ENCODE measurements at places on chromosomes 4 and X.

DNA sequence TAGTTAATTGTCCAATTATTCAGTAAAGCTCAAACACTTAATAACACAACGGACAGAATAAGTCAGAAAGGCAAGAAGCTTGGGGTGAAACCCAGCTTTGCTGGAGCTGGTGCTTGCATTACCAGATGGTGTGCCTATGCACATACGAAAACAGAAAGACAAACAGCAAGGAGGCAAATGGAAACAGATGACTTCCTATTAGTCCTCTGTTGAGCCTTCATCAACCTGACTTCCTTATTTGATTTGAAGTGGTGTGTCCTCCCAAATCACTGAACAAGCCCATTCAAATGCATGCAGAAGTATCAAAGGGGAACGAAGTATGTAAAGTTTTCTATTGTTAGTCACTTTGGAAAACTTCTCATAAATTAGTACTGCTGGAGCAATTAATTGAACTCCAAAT lies 166.2 kb downstream of the ATP10D start:
- no peak for DNase-seq

DNA sequence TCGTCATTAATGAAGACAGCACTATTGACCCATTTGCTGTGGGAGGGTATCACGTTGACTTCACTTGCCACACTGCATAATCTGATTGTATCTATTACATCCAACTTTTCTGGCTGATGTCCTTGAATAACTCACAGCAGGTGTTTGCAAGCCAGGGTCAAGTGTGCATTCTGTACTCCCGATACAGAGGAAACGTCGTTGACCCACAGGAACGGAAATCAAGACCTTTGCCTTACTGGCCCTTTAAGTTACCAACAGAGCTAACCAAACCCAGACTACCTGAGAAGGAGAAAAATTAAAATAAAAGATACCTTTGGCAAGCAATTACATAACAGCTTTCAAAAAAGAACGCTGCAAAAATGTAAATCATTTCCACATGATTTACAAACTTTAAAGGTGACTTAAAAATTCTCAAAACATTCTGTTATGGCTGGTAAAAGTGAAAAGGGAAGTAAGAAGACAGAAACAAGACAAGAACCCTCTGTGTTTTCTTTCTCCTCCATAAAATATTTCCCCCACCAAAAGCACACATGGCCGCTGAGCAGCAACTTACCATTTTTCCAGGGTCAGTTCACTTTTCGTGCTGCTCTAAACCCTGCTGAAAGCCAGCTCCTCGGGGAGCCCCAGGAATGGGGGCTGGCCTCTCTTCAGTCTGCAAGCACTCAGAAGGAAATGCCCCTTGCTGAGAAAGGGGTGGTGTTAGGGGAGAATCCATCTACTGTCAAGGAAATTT lies 6.5 kb upstream of the SHISA3 start:
- no peak for DNase-seq

DNA sequence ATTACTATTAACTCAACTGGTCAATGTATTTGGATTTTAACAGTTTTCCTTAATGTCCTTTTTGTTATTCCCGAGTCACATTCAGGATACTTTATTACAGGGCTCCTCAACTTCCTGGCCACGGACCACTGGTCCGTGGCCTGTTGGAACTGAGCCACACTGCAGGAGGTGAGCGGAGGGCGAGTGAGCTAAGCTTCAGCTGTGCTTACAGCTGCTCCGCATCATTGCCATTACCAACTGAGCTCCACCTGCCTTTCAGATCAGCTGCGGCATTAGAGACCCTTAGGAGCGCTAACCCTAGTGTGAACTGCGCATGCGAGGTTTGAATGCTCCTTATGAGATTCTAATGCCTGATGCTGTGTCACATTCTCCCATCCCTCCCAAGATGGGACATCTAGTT lies 591.7 kb downstream of the CCSER1 start:
- DNase-seq, result no peak

GRCh38 chr4:2079926-2080325 lies 20.8 kb downstream of the NAT8L start:
- DNase-seq, result no peak

DNA sequence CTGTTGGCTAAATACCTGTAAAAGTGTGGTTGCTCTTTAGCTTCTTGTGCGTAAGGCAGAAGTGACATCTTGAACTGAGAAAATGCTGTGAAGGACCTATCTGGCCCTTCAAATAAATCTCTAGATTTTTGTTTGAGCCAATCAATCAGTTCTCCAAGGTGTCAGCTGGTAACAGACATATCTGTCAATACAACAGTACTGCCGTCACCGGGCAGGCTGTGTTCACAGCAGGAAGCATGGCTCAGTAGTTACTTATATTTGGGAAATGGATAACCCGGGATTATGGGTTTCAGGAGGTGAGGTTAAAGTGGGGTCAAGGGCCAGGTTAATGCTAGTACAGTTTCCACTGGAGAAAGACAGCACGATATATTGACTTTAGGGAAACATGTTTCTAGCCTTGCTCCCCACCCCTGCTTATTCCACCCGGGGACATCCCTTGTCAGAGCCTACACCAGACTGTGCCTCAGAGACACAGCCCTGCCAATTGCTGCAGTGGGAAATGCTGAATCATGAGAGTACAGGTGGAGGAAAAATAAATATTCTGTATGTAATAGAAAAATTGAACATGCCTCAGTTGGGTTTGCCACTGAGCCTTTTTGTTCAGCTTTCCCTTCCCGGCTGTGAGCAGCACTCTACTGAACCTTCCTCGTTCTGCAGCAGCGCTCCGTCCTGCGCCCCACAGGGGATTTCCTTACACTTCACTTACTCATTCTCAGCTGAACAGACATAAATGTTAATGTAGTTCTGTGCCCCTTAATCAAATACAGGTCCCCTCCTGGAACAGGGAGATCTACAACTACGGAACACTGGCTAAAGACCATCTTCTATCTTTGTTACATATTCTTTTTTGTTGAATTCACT lies 121.1 kb downstream of the MGST2 start:
- DNase-seq, result no peak

DNA sequence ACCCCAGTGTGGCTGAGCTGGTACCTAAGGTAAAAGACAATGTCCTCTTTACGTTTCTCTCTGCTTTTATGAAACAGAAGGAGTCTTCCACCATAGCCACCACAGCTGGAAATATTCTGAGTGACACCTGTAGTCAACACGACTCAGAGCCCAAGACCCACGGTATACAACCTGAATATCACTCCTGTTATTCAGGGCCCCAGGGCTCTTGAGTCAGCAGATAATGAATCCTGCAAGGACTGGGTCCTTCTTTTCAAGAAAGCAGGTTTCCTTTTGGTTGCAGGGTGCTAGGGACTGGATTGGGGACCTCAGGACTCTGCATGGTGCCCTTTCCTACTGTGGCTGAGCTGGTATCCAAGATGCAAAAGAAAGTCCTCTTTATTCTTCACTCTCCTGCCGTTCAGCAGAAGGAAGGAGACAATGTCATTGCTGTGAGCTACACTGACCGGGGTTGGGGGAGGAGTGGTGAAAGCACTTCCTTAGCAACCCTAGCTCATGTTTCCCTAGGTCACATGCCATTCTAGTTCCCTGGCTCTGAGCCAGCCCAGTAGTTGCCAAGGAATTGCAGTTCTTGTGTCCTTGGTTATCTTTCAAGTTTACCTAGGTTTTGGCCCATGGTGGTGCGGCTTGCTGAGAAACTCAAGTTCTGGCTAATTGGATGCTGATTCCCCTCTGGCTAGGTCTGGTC lies 23.7 kb upstream of the UNC5C start:
- no peak for DNase-seq

DNA sequence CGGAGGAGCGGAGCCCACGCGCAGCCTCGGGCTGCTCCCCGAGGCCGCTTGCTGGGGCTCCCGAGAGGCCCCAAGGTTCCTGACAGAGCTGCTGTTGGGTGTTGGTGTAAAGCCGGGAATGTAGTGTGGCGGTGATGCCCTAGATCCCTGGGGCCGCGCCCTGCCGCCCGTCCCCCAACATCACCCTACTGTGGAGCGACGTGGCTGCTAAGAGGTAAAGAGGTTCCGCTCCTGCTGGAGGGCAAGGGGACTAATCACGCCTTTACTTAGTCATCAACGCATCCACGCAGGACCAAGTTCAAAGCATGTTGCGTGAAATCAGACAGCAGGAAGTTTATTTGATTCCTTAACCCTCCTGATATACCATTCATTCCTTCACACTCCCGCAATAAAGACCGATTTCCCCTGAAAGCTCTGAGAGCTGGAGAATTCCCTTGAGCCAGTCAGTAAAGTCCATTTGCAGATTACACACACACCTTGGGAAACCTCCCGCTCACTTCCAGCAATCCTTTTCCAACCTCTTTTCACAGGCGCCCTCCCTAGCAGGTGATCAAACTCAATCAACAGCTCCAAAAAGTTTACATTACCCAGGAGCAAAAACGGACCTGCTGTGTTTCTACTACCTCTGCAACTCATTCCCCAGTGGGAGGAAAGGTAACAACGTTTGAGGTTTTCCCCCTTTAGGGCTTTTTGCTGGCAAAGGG lies 579 bp upstream of the GABRA2 start:
- no peak for DNase-seq

- no peak for DNase-seq
Observed at GRCh38 chr4:74873545-74874301, 59.2 kb upstream of the PARM1 start.

DNA sequence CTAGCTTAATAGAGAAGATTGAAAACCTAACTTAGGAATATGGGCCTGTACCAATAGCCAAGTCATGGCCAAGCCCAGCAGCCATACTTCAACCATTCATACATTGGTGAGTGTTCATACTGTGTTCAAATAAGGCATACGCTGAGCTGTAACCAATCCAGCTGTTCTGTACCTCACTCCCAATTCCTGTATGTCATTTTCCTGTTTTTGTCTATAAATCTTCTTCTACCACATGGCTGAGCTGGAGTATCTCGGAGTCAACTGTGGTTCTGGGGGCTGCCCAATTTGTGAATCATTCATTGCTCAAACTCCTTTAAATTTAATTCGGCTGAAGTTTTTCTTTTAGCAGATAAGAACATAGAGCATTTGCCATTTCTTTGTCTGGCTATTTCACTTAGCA lies 195.3 kb upstream of the ANKRD50 start:
- no peak for DNase-seq

DNA sequence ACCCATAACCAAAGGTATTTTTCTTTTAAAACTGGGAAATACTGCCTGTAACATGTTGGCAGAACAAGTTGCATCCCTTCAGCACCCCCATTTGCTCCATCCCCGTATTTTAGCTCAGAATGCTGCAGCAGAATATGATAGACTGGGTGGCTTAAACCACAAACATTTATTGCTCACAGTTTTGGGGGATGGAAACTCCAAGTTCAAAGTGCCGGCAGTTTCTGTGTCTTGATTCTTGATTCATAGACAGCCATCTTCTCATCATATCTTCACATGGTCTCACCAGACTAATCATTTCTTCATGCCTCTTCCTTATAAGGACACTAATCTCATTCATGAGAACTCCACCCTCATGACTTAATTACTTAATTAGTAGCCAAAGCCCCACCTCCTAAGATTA lies 10.5 kb upstream of the INPP4B start:
- DNase-seq, result no peak

- no peak for DNase-seq
Observed at GRCh38 chrX:9471571-9471985, 6.7 kb downstream of the TBL1X start.

GRCh38 chr4:35464964-35465528 lies 779.3 kb downstream of the ARAP2 start:
- no peak for DNase-seq

DNA sequence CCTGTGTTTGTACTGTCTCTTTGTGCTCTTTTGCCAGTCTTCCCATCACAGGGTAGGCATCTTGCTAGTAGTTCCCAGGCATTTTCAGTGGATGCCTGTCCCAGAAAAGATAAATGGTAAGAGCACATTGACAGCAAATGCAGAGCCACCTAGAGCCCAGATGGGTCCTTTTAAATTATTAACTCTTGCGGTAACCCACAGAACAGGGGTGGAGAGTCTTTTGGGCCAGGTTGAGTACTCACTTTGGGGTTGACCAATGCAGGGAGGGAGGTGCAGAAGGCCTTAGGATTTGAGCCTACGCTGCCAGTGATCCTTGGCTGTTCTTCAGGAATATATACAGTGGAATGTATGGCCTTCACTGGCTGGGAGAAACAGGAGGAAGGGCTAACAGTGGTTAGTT lies 173.8 kb downstream of the MSN start:
- no peak for DNase-seq

DNA sequence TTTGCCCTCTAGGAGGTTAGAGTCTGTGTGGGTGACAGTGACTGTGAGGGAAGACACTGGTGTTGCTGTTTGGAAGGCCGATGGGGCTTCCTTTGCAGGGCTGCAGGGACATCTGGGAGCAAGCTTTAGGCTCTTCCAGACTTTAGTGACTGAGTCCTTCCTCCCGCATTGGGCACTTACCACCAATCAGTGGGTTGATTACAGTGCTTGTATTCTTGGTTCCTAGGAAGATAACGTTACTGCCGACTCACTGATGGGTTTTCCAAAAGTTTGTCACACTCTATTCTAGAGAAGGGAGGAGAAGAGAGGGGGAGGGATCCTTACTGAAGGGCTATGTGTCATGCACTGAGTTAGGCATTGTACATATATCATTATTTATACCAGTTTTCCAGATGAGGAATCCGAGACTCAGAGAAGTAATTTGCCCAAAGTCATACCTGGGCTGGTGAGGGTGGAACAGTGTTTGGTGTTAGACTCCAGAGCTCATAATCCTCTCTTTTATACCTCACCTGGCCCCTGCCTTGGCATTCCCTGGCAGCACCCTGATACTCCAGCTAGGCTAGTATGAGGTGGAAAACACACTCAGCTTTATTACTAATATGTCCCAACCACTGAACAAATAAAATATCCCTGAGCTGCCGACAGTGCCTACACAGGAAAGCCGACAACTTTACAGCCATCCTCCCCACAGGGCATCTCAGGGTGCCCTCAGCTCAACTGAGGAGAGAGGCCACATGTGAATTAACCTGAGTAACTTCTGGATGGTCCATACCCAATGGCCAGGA lies 3.8 kb downstream of the CHST7 start:
- no peak for DNase-seq

- no peak for DNase-seq
Observed at GRCh38 chrX:48938721-48939425, 18.5 kb downstream of the OTUD5 start.

GRCh38 chr4:147368948-147369347 lies 111.9 kb upstream of the EDNRA start:
- no peak for DNase-seq

DNA sequence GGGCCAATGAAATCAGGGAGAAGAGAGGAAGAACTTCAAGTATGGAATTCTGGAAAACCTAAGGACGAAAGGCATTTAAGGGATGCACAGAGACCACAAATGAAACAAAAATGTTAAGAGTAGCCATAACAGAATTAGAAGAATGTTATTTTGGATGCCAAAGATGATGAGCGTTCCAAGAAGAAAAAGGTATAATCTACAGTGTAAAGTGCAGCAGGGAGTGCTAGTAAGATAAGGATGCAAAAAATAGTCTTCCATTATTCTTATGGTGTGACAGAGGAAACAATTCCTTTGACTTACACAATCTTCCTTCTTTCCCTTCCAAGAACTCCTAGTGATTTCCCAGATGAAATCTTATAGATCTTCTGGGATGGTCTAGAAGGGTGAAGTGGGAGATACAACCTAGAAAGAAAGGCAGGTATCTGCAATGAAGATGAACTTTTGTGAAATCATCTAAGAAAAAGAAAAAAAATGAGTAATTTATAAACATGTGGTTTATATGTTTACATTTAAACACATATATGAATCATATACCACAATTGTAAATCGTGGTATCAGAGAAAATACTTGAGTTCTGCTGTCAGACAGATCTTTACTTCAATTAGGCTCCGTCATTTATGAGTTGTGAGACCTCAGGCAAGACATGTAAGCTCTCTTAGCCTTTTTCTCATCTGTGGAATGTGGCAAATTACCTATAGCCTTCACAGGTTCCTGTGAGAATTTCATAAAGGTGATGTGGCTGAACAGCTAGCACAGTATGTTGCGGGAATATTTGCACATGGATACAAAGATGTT lies 8.1 kb downstream of the MORF4L2 start:
- DNase-seq, result no peak

Measured in stimulated activated CD8-positive, alpha-beta memory T cell treated with anti-CD3 and anti-CD28 coated beads, Interleukin-2, amount 100 ng/mL, for 1 hour (primary cell).